Activated T-cell treated with anti-CD3 and anti-CD28 coated beads for 1 hour (primary cell): ENCODE measurements at places on chromosomes 5 and 9.

DNA sequence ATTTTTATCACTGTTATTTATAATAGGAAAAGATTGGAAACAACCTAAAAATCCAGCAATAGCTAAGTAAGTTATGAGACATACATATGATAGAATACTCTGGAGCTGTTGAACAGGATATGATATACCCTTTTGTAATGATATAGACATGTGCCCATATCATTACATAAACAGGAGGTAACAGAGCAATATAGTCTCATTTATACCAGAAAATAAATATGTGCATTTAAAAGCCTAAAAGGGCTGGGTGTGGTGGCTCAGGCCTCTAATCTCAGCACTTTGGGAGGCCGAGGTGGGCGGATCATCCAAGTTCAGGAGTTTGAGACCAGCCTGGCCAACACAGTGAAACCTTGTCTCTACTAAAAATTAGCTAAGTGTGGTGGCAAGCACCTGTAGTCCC is 2.3 kb upstream of the FABP6 start:
- DNase-seq: no peak

DNA sequence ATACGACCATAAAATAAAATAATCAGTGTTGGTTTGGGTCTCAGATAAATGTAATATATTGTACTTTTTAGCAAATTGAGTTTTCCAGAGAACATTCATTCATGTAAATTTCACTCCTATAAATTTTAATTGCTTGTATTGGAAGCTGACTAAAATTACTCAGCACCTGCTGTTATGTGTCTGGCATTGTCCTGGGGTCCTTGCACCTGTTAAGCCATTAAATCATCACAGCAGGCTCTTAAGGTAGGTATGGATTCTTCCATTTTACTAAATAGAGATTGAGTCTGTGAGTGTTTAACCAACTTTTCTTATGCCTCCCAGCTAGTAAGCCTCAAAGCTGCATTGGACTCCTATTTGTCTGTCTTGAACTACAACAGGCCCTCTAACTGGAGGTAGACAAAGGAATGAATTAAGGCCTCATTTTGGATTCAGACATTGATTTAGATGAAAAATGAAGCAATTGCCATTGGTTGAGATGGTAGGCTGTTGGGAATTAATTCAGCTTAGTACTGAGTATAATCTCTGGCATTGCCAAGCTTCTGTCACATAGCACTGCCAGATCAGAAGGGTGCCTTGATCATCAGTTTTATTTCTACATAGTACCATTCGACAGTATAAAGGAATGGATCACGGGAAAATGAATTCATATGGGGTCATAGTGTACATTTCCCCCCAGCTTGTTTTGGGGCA is 78.9 kb downstream of the PARP8 start:
- no peak for DNase-seq

DNA sequence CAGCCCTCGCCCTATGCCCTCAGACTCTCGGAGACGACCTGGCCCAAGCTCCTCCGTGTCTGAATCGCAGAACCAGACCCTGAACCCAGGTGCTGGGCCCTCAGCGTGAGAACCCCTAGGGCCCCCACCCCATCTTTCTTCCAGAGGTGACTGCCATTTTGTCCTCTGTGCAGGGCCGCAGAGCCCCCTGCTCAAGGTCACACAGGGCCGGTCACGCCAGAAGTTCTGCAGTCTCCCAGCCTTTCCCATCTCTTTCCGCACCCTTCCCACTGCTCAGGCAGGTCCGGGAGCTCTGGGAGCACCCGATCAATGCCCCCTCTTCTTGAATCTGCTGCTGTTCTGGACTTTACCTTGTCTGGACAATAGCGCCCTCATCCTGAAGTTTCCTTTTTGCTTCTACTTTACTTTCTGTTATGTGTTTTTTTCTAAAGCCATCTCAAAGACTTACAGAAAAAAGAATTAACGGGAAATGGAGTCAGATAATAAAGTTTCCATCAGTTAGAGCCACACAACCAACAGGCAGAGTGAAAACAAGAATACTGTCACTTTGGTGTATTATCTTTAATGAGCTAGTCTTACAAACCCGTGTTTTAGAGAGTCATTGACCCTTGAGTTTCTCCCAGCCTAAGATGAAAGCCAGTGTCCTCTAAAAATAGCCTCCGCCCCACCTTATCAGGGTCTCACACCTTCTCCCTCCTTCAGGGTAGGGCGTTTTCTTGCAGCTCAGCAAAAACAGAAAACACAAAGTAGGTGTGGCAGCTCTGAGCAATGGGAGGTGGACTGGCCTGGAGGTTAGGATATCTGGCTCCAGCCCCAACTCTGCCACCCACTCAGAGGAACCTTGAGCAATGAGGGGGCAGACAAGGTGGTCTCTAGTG is 1.8 kb downstream of the TMOD1 start:
- DNase-seq: no peak

- DNase-seq: no peak
Measured at GRCh38 chr5:91223886-91224285, 159.2 kb downstream of the ARRDC3 start.

GRCh38 chr5:72363166-72363802 is 43.1 kb downstream of the PTCD2 start:
- no peak for DNase-seq

DNA sequence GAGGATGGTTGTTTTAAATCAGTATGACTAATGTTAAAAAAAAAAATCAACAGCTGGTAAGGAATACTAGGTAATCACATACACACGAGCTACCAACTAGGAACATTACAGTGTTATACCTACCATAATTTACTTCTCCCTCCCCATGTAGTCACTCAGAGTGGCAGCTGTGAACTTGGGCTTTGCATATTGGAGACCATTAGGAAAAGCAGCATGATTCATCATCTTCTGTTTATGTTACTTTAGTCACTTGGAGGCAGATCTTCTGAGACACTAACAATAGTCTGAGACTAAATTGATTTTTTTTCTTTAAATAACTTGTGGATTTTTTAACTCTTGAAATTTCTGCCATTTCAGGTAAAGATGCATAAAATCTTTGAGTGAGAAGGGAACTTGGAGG is 141.5 kb upstream of the NR4A3 start:
- no peak for DNase-seq

DNA sequence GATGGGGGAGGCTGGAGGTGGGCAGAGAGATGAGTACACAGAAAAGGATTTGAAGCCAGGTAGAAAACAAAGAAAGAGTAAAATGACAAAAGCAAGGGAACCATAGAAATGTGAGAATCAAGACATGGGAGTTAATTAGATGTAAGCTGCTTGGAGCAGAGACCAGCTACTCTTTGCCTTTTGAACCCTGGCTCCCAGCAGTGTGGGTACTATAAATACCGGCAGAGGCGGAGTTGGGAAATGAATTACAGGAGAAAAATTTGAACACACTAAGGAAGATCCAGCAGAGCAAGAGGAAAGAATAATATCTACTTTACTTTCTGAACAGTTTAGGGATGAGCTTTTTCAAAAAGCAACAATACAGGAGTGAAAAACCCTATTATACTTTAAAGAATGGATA is 36.5 kb downstream of the KIF24 start:
- no peak for DNase-seq

DNA sequence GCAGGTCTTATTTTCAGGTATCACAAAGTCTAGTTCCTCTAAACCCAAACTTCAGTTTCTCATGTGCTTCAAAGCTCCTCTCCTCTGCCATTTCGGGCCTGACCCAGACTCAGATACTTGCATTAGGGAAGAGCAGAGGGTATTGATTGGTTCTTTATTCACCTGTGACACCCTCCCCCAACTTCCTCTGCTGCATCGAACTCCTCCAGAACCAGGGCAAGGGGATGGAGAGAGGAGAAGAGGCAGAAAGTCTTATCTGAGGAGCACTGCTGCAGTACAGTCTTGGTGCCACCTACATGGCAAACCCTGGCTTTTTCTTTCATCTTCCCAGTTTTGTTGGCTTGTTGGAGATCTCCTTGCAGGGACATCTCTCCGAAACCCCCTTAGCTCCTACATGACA is 96.0 kb upstream of the OSMR start:
- DNase-seq: no peak

GRCh38 chr9:136685790-136686533 is 1.3 kb downstream of the AGPAT2 start:
- no peak for DNase-seq

DNA sequence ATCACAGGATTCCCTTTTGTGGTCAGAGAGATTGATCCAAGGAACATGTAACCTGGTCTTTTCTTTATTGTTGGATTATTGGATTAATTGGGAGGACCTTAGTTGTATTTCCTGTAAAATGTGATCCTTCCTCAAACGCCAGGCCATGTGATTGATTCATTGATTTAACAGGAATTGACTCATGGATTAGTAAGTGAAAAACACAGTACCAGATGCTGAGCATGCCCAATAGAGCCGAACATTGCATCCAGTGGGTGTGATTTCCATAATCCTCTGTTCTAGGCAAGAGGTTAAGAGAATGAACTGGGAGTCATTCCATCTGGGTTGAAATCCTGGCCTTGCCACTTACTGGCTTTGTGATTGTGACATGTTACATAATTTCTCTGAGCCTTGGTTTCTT is 522.3 kb downstream of the MAT2B start:
- DNase-seq: no peak

GRCh38 chr5:17431272-17432050 is 66.6 kb upstream of the TAF11L2 start:
- no peak for DNase-seq

- DNase-seq: no peak
Measured at GRCh38 chr5:72204946-72205345, 97.7 kb downstream of the MAP1B start.

DNA sequence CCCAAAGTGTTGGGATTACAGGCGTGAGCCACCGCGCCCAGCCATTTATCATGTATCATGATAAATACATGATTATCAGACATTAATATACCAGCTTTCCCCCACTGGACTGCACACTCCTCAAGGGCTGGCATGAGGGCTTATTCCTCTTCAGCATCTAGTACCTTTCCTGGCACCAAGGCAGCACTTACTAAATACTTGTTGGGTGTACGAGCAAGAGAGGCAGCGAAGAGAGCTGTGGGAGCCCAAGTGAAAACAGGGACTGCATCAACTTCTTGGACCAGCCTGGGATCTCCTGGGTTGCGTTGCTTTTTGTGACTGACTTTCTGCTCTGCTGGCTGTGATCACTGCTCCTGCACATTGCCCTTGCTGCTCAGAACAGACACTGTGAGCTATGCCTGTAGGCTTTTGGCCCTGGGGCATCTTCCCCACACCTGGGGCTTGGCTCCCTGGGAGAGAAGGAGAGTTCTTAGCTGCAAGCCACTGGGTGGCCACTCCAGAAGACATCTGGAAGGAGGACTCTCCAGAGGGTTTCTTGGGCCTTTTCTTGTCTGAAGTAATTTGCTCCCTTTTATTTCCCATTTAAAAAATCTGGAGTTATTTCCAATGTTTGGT is 224.3 kb downstream of the NR3C1 start:
- no peak for DNase-seq

DNA sequence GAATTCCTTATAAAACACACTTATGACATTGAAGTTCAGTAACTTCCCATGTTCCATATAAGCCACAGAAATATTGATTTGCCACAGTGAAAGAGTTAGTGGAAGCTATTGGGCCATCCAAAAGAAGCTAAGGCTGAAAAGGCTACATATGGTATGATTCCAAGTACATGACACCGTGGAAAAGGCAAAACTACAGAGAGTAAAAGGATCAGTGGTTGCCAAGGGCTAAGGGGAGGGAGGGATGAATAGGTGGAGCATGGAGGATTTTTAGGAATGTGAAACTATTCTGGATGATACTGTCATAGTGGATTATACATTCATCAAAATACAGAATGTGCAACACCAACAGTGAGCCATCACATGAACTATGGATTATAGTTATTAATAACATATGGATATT is 109.7 kb downstream of the F2RL2 start:
- no peak for DNase-seq

GRCh38 chr5:9046756-9047481 is 499.0 kb downstream of the SEMA5A start:
- no peak for DNase-seq

GRCh38 chr5:146490089-146490843 is 25.7 kb downstream of the GPR151 start:
- DNase-seq: no peak

- no peak for DNase-seq
Measured at GRCh38 chr9:90832261-90832660, 30.6 kb downstream of the SYK start.

- DNase-seq: peak; percentile 43
Measured at GRCh38 chr5:67156976-67157583, 39.5 kb downstream of the CD180 start.

DNA sequence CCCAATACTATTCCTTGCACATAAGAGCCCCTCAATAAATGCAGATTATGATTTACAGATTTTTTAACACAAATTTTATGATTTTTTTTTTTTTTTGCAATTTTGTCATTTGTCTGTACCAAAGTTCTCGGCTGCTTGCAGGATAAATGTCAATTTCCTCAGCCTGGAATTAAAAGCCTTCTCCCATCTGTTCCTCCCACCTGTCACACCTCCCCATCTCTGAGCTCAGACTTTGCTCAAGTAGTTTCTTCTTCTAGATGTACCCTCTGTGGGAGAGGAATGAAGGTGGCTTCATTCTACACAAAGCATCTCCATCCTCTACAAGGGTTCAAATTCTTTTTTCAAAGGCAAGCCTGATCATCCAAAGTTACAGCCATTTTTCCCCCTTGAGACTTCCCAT is 153.7 kb upstream of the GRAMD2B start:
- DNase-seq: no peak

- no peak for DNase-seq
Measured at GRCh38 chr5:115271295-115272050, 8.8 kb upstream of the PGGT1B start.

- DNase-seq: no peak
Measured at GRCh38 chr5:82396871-82397514, 118.8 kb upstream of the RPS23 start.

GRCh38 chr5:58545912-58546311 is 37.0 kb upstream of the RAB3C start:
- no peak for DNase-seq

- DNase-seq: no peak
Measured at GRCh38 chr9:32707326-32707725, 71.9 kb upstream of the TAF1L start.

DNA sequence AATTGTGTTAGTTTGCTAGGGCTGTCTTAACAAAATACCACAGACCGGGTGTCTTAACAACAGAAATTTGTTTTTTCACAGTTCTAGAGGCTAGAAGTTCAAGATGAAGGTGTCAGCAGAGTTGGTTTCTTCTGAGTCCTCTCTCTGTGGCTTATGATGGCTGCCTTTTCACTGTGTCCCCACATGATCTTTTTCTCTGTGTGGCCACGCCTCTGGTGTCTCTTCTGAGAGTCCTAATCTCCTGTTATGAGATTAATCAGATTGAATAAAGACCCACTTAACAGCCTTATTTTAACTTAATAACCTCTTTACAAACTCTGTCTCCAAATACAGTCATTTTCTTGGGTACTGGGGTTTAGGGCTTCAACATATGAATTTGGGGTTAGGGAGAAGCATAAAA is 561.1 kb downstream of the NR2F1-AS1 start:
- DNase-seq: no peak

- no peak for DNase-seq
Measured at GRCh38 chr5:170313344-170313743, 15.8 kb upstream of the LCP2 start.
